ENCODE measurements at places on chromosomes 7 and 10.

DNA sequence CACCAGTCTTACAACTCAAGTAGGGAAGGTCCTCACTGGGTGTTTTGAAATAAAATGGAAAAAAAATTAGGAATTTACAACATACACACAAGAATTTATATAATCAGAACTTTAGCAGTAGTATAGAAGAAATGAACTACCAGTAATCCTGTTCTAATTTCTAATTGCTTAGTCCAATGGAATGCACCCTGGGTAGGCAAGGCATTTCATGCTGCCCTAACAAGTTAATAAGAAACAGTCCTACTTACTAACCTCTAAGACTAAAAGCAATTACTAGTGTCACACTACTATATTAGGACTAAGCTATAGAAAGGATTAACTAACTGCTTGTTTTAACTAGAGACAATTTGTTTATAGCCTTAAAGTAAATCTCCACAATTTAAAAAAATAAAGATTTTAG is 158.1 kb downstream of the BTAF1 start:
- DNase-seq, result no peak

- no peak for DNase-seq
Observed at GRCh38 chr7:107115762-107116540, 52.9 kb upstream of the HBP1 start.

DNA sequence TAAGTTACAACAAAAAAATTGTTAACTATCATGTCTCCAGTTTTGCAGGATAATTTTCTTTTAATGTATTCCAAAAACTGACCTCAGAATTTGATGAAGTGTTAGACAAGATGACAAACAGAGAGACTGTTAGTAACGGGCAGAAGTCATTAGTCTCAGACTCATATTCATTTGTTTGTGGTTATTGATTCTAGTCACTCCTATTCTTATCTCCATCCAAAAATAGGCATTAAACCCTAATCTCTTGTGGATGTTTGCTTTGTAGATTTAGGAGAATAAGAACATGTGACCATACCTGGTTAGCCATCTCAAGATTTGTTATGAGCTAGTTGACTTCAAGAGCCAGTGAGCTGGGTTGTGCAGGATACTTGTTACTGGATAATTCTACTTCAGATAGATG is 261.1 kb downstream of the AUTS2 start:
- DNase-seq, result no peak

- no peak for DNase-seq
Observed at GRCh38 chr10:114286921-114287320, 47.9 kb downstream of the VWA2 start.

- no peak for DNase-seq
Observed at GRCh38 chr7:112112822-112113255, 93.4 kb downstream of the DOCK4 start.

DNA sequence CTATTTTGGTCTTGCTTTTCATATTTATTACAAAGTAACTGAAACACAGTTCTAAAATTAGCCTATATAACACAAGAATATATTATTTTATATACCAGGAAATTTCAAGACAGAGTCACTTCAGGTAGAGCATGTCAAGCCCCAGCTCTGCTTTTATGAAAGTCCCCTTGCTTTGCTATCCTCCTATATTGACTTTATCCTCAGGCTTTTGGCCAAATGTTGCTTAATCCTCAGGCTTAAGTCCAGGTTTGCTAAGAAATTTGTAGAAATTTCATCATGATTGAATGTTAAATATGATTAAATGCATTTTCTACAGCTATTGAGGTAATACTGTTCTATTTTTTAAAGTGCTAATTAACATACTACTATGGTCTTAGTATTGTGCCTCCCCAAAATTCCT is 227.6 kb downstream of the FZD1 start:
- no peak for DNase-seq

DNA sequence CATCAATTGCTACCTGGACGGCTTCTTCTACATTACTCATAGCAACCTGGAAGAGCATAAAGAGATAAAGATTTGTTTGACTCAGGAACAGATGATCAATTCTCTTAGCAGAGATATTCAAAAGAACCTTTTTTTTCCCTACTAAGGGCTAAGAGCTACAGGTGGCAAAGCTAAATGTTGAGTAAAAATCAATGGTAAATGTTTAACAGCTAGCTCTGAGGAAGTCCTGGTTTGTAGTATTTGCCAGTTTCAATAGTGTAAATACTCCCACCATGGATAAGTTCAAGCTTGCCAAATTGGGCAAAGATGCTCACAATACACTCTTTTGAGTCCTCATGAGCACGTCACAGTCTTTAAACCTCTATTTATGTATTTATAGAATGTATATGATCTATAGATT is 64.0 kb downstream of the AKR1E2 start:
- DNase-seq, result no peak

GRCh38 chr7:5231811-5232484 is 41.9 kb downstream of the WIPI2 start:
- no peak for DNase-seq

- no peak for DNase-seq
Observed at GRCh38 chr7:116630357-116630756, 41.6 kb upstream of the MET start.

GRCh38 chr10:83983578-83984255 is 155.6 kb upstream of the GHITM start:
- DNase-seq, result no peak

GRCh38 chr10:31154996-31155395 is 123.3 kb upstream of the ZNF438 start:
- DNase-seq, result no peak

Measured in stimulated activated CD4-positive, alpha-beta T cell treated with anti-CD3 and anti-CD28 coated beads, TNF-alpha, amount 100 ng/mL, for 4 hours (primary cell).